ENCODE measurements at places on chromosomes 4 and X. TPM values are rescaled to one million over a fixed set of nuclear protein-coding genes. Genes with fewer than 3 reads are reported as not detected.

DNA sequence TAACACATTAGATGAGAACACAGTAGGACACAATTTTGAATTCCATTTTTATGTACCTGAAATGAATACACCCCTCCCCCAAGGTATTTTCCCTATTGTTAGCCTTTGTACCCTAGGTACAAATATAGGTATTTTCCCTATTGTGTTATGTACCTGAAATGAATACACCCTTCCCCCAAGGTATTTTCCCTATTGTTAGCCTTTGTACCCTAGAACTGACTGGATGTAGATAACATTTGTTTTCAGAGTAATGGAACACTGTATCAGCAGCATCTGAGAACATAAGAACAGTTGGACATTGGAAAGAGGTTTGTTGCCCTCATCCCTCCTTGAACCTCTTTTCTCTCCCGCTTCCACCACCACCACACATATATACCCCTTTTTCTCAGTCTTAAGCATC is 37.6 kb downstream of the YIPF6 start:
- no peak for DNase-seq

DNA sequence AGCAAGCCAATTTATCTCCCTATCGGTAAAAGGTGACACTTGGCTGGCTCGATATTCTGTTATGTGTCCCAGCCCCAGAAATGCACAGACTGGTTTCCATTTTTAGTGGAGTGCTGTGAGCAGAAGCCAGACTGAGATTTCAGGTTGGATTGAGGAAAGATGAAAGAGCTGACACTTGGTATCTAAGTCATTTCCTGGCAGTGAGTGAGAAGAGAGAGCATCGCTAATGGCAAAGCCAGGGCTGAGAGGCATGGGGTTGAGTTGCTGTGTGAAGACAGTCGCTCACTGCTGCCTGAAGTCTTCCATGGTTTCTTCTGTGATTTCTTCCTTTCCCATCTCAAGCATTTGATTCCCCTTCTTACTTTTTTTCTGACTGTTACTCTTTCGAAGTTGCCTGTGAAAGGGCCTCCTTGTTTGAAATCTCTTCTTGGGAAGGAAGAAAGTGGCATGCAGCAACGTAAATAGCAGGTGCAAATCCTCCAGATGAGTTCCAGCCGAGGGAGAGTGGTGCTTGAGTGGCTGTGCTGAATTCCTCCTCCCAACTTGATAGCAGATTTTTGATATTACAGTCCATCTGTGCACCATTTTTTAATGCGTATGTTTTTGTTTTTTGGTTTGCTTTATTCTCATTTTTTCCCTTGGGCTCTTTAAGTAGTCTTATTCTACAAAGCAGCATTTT is 109.2 kb upstream of the LIMCH1 start:
- DNase-seq, result no peak

DNA sequence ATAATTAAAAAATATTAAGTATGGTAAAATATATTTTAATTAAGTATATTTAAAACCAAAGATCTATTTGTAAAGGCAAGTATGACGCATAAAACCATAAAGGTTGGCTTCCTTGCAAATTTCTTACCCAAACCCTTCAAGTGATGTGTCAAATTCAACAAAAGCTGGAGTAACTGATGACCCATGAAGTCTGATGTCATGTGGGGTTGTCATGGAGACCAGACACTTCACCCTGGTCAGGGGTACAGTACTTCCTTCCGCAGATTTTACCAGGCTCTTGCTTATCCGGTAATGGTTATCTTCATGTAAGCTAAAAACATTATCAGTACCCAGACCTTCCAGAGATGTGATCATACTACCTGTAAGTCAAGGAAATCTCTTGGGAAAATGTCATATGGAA is 170.1 kb downstream of the WDFY3 start:
- DNase-seq, result no peak

- no peak for DNase-seq
Measured at GRCh38 chrX:38336538-38337240, 9.4 kb upstream of the RPGR start.

GRCh38 chr4:63728480-63729177 is 680.6 kb downstream of the TECRL start:
- peak; percentile 14 for DNase-seq

GRCh38 chr4:168585168-168586091 is 88.6 kb downstream of the PALLD start:
- peak; percentile 85 for DNase-seq

- no peak for DNase-seq
Measured at GRCh38 chr4:2850966-2851798, 7.5 kb downstream of the ADD1 start.

- no peak for DNase-seq
Measured at GRCh38 chrX:71514367-71515037, 18.4 kb upstream of the OGT start.

- no peak for DNase-seq
Measured at GRCh38 chr4:37070041-37070440, 174.5 kb upstream of the NWD2 start.

- peak; percentile 18 for DNase-seq
Measured at GRCh38 chr4:183658362-183659028, 490 bp downstream of the RWDD4 start.

DNA sequence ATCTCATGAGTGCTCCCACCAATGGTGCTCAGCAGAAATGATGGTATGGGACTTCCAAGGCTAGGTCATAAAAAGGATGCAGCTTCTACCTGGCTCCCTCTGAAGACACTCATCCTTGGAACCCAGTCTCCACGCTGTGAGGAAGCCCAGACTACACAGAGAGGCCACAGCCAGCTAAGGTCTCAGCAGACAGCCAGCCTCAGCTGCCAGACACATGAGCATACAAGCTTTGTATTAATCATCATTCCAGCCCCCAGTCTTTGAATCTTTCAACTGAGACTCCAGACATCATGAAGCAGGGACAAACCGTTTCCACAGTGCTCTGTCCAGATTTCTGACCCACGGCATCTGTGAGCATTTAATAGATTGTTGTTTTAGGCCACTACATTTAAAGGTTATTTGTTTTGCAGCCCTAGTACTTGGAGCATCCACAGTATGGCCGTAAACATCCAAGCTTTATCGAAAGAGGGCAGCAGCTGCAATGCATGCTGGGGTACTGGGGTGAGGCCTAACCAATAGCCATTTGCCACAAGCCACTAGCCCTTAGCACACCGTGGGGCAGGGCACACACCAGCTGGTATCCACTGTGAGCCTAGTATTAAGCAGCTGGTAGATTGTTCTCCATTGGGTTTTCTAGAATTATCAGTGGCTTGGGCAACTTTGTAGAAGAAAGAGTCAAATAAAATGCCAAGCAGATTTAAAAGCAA is 449.1 kb downstream of the BCOR start:
- DNase-seq, result no peak

- DNase-seq, result no peak
Measured at GRCh38 chr4:150217192-150217591, 138.9 kb downstream of the DCLK2 start.

DNA sequence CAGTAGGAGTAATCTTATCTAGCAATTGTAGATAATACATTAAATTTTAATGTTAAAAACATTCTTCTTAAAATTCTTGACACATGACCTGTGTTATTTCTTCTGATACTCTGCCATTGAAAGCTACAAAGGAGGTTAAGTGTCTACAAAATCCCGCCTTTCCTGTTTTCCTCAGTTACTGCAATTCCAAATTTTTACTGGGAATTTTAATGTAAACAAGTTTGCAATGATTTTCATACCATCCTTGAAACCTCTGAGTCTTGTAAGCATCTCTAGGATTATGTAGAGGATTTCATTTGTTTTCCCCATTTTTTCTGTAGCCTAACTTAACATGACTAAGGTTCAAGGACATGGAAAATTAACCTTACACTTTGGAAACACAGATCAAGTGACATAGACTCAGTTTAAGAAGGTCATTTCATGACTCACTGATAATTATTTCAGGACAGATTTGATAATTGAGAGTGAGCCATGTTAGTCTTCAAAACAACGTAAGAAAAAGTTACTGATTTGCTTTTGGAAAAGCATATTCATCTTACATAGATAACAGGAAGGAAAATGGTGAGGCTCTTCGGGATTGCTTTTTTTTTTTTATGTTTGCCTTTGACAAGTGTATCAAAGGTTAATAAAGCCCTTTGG is 39.6 kb upstream of the PDLIM5 start:
- DNase-seq, result no peak

DNA sequence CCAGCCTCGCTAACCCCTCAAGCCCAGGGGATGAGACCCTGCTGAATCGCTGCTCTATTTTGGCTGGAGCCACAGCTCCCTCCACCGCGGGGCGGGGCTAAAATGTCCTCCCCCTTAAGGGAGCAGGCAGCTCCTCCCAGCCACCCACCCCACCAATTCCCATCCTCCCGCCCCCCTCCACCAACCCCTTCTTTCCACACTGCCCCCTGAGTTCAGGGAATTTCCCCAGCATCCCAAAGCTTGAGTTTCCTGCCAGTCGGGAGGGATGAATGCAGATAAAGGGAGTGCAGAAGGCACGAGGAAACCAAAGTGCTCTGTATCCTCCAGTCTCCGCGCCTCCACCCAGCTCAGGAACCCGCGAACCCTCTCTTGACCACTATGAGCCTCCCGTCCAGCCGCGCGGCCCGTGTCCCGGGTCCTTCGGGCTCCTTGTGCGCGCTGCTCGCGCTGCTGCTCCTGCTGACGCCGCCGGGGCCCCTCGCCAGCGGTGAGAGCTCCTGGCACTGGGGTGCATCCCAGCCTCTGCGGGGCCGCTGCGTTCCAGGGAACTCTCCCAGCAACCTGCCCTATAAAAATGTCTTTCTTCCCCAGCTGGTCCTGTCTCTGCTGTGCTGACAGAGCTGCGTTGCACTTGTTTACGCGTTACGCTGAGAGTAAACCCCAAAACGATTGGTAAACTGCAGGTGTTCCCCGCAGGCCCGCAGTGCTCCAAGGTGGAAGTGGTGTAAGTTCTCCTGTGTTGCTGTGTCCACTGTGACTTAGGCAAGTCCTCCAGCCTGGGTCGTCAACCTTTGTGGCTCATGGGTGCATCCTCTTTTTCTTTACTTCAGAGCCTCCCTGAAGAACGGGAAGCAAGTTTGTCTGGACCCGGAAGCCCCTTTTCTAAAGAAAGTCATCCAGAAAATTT is at the start of gene CXCL6:
TSS of gene CXCL6 (plus strand) at position 306 of the 907 bp plus-strand sequence. CDS start at position 379, 73 bp downstream.
- DNase-seq, result peak; percentile 67

DNA sequence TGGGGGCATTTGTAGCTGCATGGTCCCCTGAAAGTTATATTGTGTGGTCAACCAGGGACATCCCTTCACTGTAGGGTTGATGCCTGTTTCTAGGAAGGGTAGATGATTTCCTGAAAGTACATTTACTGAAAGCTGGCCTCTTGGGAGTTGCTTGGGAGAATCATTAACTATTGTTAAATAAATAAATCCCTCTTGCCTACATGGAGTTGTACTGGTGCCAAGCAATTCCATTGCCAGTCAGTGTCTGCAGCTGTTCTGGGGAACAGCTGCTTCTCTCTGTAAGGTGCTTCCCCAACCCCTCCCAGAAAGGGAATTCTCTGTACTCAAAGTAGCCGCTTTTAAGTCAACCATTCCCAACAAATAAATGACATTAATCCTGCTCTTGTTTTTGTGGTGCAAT is 51.1 kb downstream of the C4orf51 start:
- DNase-seq, result no peak

- no peak for DNase-seq
Measured at GRCh38 chrX:40104985-40105834, 7.5 kb upstream of the BCOR start.

- DNase-seq, result no peak
Measured at GRCh38 chr4:7649741-7650531, 215.2 kb upstream of the PSAPL1 start.

DNA sequence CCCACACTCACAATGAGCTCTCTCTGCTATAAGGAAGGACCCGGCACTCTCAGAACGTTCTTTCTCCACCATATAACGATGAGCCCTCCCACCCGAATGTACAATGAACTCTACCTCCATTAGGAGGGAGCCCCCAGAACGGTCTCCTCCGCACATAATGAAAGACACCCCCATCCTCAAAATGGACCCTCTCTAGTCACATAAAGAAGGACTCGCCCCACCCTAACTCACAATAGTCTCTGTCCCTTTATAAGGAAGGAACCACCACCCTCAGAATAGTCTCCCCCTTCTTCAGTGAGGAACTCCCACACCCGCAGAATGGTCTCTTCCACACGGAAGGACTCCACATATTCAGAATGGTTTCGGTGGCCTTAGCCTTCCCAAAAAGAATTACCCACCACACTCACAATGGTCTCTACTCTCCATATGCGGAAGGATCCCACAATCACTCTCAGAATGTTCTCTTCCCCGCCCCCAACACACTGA is 477 bp downstream of the SLC35A2 start:
- DNase-seq, result no peak

DNA sequence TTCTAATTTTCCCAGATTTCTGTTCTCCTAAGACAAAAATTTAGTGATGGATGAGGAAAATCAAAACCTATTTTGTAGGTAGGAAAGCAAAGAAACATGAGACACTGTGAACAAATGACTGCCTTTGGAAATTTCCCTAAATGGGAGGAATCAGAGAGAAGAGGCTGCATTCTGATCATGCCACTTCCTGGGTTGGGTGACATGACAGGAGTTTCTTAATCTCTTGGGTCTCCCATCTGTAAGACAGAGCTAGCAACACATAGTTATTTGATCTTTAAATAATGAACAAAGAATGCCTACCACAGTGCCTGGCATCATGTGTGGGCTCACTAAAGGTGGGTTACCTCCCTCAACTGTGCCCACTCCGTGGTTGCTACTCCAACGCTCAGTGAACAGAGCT is 57.1 kb downstream of the CCDC149 start:
- no peak for DNase-seq

DNA sequence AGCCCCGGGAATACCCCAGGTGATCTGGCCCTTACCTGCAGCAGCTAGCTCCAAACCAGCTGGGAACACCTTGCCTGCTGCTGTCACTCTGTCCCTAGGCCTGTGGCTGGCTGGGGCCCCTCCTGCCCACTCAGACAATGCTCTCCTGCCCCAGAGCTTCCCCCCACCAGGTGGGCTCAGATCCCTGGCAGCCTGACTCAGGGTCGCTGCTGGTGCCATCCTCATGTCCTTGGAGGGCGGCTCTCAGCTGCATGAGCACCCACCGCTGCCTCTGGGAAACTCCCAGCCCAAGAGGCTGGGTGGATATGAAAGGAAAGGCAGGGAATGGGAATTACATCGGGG is 15.8 kb downstream of the C4orf50 start:
- DNase-seq, result no peak

SHOX gene
- not detected for total RNA-seq

CNKSR2 gene
- total RNA-seq, result 7.7 TPM

DIAPH2 gene
- total RNA-seq, result 14.9 TPM

MGST2 gene
- total RNA-seq, result 14.8 TPM

INTS6L gene
- 6.5 TPM for total RNA-seq

GJB1 gene
- 0.14 TPM for total RNA-seq

ADH1B gene
- 1.0 TPM for total RNA-seq
